Type B pancreatic cell (in vitro differentiated cells): ENCODE measurements at places on chromosomes 3 and 15. TPM values are rescaled to one million over a fixed set of nuclear protein-coding genes. Genes with fewer than 3 reads are reported as not detected.
A peak's percentile ranks its signal among the peaks of the same experiment; 100 is the strongest.

Gene ALDH1A2
- 10.4 and 38.3 TPM in 2 replicates for total RNA-seq

Gene TM4SF1
- total RNA-seq, result 39.4 and 82.3 TPM in 2 replicates

Gene USP50
- 0.48 TPM in 1 of 2 replicates, not detected in the other for total RNA-seq

Gene SLC7A14
- 3.3 and 13.5 TPM in 2 replicates for total RNA-seq

Gene OXTR
- total RNA-seq, result 3.3 and 4.1 TPM in 2 replicates

Gene PDZRN3
- 18.1 and 58.6 TPM in 2 replicates for total RNA-seq

Gene CLEC3B
- total RNA-seq, result 0.43 and 1.2 TPM in 2 replicates

Gene PRKCD
- 24.0 and 37.4 TPM in 2 replicates for total RNA-seq

Gene STAC
- total RNA-seq, result 3.5 and 4.9 TPM in 2 replicates

Gene GOLGA6D
- 0.19 TPM in 1 of 2 replicates, not detected in the other for total RNA-seq

Gene NECTIN3
- total RNA-seq, result 56.1 and 57.3 TPM in 2 replicates

Gene SCN11A
- total RNA-seq, result 0.21 and 1.4 TPM in 2 replicates

DNA sequence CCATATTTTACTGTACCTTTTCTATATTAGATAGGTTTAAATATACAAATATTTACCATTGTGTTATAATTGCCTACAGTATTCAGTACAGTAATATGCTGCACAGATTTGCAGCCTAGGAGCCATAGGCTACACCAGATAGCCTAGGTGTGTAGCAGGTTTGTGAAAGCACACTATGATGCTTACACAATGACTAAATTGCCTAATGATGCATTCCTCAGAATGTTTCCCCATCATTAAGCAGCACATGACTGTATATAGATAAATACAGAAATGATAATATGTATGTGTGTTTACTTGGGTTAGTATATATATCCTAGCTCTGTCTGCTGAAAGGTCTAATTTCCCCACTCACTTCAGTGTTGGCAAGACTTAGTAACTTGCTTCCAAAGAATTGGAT, 65.8 kb downstream of the MYL3 start:
- H3K36me3 ChIP-seq, result no peaks in the 10 kb centered on the region
- peaks cover 2% of the 10 kb centered on the region for H3K27me3 ChIP-seq
- no peak overlapping the region for H3K4me3 ChIP-seq
- no peak for DNase-seq

DNA sequence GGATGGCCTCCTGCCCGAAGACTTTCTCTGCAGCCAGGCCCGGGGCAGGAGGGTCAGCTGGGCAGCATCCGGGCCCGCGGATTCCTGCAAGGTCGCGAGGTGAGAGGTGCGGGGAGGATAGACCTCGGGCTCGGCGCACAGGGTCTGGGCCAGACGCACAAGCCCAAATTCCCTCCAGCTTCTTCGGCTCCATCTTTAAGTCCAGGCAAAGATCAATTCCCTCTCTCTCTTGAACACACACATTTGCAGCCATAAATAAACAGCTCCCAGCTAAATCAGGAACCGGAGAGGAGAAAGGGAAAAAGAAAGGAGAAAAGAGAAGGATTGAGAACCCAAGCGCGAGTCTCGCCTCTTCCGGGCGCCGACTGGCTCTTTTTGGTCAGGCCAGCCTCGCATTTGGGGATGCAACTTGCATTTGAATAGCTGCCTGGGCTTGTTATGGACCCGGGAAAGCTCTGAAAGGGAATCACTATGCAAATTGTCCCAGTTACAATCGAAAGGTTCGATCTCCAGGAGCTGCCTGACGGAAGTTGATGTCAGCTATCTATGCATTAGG, 14.5 kb upstream of the ONECUT1 start:
- no peaks in the 10 kb centered on the region for H3K36me3 ChIP-seq
- H3K4me1 ChIP-seq, result peaks cover 12% of the 10 kb centered on the region
- H3K4me3 ChIP-seq, result peak overlapping the region; percentile 76
- DNase-seq, result no peak
- H3K27me3 ChIP-seq, result peaks cover 89% of the 10 kb centered on the region

GRCh38 chr3:52053307-52054304, 2.8 kb downstream of the DUSP7 start:
- H3K4me3 ChIP-seq, result peak overlapping the region; percentile 85
- no peaks in the 10 kb centered on the region for H3K27me3 ChIP-seq
- no peak for DNase-seq
- H3K4me1 ChIP-seq, result peaks cover 16% of the 10 kb centered on the region
- no peaks in the 10 kb centered on the region for H3K36me3 ChIP-seq

- peaks cover 2% of the 10 kb centered on the region for H3K27me3 ChIP-seq
- H3K27ac ChIP-seq, result no peak overlapping the region
- no peak for DNase-seq
- peaks cover 20% of the 10 kb centered on the region for H3K4me1 ChIP-seq
- no peaks in the 10 kb centered on the region for H3K36me3 ChIP-seq
- no peak overlapping the region for H3K4me3 ChIP-seq
Observed at GRCh38 chr3:82080261-82080660, 318.8 kb upstream of the GBE1 start.

DNA sequence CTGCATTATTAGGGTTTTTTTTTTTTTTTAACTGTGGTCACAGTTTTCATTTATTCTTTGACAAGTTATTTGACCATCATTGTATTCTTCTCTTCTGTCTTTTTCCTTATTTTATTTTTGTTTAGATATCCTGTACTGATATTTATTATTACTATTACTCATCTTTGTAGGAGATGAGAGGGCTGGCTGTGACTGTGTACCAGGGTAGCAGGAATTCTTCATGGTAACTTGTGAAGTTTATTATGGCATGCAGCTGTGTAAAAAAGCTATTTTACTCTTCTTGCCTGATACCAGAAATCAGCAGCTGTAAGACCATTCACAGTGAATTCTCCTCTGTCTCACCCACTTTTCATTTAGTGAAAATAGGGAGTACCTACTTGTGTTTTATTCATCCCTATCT, 44.5 kb downstream of the ATP6V1A start:
- no peak overlapping the region for H3K4me3 ChIP-seq
- no peaks in the 10 kb centered on the region for H3K27me3 ChIP-seq
- DNase-seq, result no peak
- no peaks in the 10 kb centered on the region for H3K4me1 ChIP-seq
- no peak overlapping the region for H3K27ac ChIP-seq

- no peaks in the 10 kb centered on the region for H3K27me3 ChIP-seq
- H3K36me3 ChIP-seq, result no peaks in the 10 kb centered on the region
- H3K4me3 ChIP-seq, result no peak overlapping the region
Observed at GRCh38 chr15:55917881-55918296, 75.5 kb downstream of the NEDD4 start.

DNA sequence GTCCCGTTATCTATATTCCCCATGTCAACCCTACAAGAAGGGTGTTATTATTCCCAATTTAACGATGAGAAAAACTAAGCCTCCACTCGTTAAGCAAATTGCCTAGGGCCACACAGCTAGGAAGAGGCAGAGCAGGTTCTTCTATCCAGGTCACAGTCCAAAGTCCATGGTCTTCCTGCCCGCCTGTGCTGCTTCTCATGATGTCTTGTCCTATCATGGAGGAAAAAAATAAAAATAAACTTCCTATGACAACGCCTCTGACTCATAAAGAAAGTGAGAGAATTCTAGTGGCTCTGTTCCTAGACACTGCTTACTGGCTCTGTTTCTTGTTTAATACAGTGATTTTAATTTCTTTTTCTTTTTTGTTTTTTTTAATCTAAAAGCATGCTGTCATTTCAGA, 9.7 kb downstream of the COL8A1 start:
- H3K4me3 ChIP-seq, result no peak overlapping the region
- H3K4me1 ChIP-seq, result peaks cover 6% of the 10 kb centered on the region
- DNase-seq, result no peak
- H3K27ac ChIP-seq, result no peak overlapping the region
- peaks cover 32% of the 10 kb centered on the region for H3K27me3 ChIP-seq

DNA sequence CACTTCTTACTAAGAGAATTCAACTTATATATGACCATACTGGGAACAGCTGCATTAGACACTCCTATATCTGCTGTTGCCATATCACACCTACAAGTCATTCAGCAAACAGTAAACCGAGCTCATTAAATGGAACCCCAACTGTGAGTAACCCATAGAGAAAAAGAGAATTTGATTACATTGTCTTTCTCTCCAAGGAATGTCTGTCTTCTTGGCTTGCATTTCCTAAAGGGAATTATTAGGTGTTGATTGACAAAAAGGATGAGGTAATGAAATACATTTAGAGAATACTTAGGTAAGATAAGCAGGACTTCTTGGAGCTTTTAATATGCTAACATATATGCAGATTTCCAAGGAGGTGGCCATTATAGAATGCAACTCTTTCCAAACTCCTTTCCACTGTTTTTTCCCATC, 76.8 kb downstream of the SLMAP start:
- no peak for DNase-seq
- no peaks in the 10 kb centered on the region for H3K27me3 ChIP-seq
- H3K4me1 ChIP-seq, result peaks cover 5% of the 10 kb centered on the region
- H3K4me3 ChIP-seq, result no peak overlapping the region

- no peaks in the 10 kb centered on the region for H3K36me3 ChIP-seq
- DNase-seq, result no peak
- H3K27ac ChIP-seq, result no peak overlapping the region
Observed at GRCh38 chr15:80803580-80804525, 24.7 kb downstream of the CEMIP start.

DNA sequence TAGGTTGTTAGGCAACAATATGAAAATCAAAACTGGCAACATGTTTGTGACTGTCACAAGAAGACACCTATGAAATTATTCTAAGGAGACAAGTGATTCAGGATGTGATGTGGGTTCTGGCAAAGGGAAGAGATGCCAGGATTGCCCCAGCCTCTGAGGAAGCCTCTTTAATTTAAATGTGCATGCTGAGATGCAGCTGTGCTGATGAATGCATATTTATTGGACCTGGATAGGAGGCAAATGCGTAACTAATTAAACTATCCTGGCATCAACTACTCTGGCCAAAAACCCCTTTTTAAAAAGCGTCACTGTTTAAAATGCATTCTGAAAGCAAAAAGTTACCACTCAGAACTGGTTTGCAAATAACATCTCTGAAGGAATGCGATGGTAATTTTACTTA, 176.5 kb upstream of the DPH6 start:
- no peak overlapping the region for H3K27ac ChIP-seq
- H3K4me3 ChIP-seq, result no peak overlapping the region
- DNase-seq, result no peak
- H3K27me3 ChIP-seq, result no peaks in the 10 kb centered on the region
- H3K4me1 ChIP-seq, result peaks cover 14% of the 10 kb centered on the region
- no peaks in the 10 kb centered on the region for H3K36me3 ChIP-seq

DNA sequence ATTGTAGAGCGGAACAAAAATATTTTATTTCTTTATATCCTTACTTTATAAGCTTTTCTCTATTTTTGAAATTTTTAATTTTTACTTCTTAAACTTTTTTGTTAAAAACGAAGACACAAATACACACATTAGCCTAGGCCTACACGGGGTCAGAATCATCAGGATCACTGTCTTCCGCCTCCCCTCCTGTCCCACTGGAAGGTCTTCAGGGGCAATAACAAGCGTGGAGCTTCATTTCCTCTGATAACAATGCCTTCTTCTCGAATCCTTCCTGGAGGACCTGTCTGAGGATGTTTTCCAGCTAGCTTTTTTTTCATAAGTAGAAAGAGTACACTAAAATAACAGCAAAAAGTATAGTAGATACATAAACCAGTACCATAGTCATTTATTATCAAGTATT, 77.7 kb upstream of the DGKG start:
- no peaks in the 10 kb centered on the region for H3K27me3 ChIP-seq
- DNase-seq, result no peak
- H3K4me1 ChIP-seq, result no peaks in the 10 kb centered on the region
- H3K36me3 ChIP-seq, result no peaks in the 10 kb centered on the region
- no peak overlapping the region for H3K4me3 ChIP-seq

DNA sequence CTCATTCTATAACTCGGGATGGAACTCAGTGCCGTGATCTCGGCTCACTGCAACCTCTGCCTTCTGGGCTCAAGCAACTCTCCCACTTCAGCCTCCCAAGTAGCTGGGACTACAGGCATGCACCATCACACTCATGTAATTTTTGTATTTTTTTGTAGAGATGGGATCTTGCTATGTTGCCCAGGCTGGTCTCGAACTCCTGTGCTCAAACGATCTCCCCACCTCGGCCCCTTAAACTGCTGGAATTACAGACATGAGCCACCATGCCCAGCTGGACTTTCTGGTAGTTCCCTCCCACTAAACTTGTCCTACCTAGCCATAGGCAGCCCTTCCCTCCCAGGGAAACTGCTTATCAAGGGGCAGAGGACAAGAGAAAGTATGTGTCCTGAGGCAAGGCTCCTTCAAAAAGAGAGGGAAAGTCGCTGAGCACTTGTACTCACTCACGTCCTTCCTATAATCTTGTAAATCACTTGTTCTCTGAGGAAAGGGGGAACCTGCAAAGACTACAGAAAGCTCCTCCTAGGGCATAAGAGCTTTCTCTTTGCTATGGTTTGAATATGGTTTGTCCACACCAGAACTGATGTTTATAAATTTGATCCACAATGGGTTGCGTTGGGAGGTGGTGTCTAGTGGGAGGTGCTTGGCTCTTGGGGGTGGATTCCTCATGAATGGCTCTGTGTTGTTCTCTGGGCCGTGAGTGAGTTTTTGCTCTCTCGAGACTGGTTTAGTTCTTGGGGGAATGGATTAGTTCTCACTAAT, 13.6 kb upstream of the TBL1XR1 start:
- DNase-seq, result no peak
- H3K27me3 ChIP-seq, result no peaks in the 10 kb centered on the region
- no peak overlapping the region for H3K4me3 ChIP-seq
- no peaks in the 10 kb centered on the region for H3K36me3 ChIP-seq
- peaks cover 15% of the 10 kb centered on the region for H3K4me1 ChIP-seq

GRCh38 chr15:47383801-47384200, 333.5 kb upstream of the SEMA6D start:
- no peaks in the 10 kb centered on the region for H3K27me3 ChIP-seq
- peaks cover 14% of the 10 kb centered on the region for H3K4me1 ChIP-seq
- H3K4me3 ChIP-seq, result no peak overlapping the region
- no peak overlapping the region for H3K27ac ChIP-seq

DNA sequence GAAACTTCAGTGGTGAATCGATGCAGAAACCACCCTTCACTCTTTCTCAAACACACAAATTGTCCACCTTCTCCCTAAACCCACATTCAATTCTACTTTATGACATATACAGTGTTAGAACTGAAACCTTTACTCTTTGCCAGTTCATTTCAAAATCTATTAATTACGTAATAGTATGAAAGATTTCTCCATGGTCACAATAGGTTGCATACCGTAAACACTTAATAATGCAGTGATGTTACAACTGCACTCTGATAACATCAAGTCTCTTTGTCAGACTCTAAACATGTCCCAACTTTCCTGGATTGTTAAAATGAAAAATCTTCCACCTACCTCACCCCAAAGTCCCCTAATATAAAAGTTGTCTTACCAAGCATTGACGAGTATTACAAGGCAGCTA, 111.8 kb upstream of the PROK2 start:
- H3K4me1 ChIP-seq, result peaks cover 4% of the 10 kb centered on the region
- no peak for DNase-seq
- no peaks in the 10 kb centered on the region for H3K36me3 ChIP-seq
- H3K27me3 ChIP-seq, result peaks cover 20% of the 10 kb centered on the region

GRCh38 chr3:80999481-80999880, 762.0 kb downstream of the GBE1 start:
- H3K4me1 ChIP-seq, result no peaks in the 10 kb centered on the region
- H3K4me3 ChIP-seq, result no peak overlapping the region
- H3K36me3 ChIP-seq, result no peaks in the 10 kb centered on the region
